M059J (cell line): ENCODE measurements at places on chromosomes 6 and 20.
A peak's percentile ranks its signal among the peaks of the same experiment; 100 is the strongest.

DNA sequence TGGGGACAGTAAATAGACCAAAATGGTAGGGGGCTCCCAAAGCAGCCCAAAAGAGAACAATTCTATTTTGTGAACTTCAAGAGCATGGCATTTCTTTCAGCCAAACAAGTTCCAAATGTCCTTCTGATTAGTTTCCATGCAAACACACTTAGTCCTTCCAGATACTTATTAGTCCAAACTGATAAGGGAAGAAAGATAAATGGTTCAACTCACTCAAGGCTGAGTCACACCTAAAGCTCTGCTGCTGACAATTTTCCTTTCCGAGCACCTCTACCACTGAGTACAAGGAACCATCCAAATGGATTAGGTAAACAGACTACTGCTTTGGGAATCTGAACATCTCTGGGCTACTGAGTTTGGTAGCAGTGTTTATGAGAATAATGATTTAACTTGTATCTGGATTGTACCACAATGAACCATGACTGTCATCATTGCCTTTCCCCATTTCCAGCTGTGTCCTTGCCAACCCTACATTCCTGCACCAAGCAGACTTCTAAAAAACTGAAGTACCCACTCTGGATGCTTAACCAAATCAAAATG is 71.2 kb downstream of the TNFRSF21 start:
- DNase-seq: peak; percentile 27

GRCh38 chr6:133456439-133456838 is 215.3 kb downstream of the EYA4 start:
- DNase-seq: no peak

GRCh38 chr6:158853072-158853879 is 34.1 kb upstream of the EZR start:
- peak; percentile 99 for DNase-seq

DNA sequence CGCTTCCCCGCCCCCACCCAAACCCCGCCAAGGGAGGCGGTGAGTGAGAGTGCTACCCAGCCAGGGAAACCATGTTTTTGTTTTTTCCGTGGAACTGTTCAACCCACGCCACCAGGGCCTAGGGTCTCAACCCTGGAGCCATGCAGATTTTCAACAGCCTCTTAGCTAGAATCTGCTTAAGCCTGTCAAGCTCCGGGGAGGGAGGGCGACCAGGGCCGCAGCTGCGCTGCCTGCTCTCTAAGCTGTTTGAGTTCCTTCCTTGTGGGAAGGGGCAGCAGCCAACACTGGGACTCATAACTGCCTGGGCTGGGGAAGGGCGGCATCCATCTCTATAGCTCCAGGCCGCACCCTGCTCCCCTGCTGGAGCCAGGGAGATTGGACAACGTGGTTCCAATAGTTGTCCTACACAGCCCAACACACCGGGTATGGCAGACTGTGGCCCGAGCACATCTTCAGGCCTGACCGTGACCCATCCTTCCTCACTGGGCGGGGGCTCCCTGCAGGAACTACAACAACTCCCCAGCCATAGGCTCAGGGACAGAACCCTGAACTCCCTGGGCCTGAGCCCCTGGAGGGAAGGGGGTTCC is 1065.7 kb upstream of the MANEA start:
- DNase-seq: no peak

- DNase-seq: no peak
Measured at GRCh38 chr6:8060346-8060745, 3.8 kb downstream of the BLOC1S5 start.

DNA sequence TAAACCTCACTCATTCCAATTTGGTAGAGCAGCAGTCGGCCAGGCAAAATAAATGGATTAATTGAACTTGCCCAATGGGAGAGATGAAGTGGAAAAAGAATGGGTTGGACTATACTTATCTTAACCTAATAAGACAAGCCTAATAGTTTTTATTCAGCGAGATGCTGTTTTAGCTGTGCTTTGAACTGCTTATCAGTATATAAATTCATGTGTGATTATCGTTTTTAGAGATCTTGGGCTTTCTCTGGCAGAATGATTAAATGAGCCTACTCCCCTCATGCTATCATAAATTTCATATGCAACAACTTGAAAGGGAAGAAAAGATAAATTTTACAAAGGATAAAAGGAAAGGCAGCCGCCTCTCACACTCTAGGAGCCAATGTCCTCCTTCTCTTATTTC is 59.8 kb downstream of the SNAP25 start:
- DNase-seq: no peak

DNA sequence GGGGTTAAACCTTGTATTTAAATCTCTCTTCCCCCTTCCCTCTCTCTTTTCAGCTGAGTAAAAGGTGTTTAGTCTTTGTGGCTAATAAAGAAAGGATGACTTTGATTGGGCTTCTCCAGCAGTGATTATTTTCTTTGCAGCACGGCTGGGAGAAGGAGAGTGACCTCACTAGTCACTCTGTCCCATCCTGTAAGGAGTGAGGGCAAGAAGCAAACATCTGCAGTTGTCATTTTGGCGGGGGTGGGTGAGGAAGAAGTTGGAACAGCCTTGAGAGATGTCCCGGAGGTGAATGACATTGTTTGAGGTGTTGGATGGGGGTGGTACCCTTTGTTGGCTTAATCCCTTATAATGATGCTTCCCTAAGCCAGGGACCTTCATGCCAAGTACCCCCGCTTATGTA is 223.6 kb downstream of the EYA2 start:
- peak; percentile 46 for DNase-seq

DNA sequence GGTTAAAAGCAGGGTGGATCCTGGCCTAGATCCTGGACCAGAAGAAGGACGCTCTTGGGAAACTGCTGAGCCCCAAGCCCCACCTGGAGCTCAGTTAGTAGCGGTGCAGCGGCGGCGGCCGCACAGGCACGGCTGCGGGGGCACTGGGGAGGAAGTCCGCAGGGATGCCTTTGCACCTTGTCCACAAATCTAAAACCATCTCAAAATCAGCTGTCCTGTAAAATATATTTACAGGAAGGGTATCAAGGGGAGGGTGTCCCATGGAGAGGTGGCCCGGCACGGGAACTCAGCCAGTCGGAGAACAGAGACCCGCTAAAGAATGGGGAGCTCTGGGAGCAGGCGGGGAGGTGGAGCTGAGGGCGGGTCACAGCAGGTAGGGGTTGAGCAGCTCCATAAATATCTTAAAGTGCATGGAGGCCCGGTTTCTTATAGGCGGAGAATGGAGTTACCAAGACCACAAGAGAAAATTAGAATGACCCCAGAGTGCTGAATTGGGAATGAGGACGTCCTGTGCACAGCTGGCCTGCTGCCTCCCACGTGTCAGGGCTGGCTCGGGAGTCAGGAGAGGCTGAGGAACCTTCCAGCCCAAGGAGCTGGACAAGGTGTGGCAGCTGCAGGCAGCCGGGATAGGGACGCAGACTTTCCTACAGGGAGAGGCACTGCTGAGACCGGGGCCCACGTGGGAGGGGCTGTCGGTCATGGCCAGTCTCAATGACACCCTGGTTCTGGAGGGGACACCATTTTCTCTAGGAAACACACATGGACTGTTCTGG is 8.0 kb downstream of the MTG2 start:
- DNase-seq: no peak

- DNase-seq: no peak
Measured at GRCh38 chr6:159271257-159271656, 102.1 kb downstream of the FNDC1 start.

GRCh38 chr20:61117725-61118124 is 134.3 kb upstream of the CDH4 start:
- peak; percentile 67 for DNase-seq

GRCh38 chr6:2376429-2377355 is 131.3 kb upstream of the GMDS start:
- DNase-seq: peak; percentile 99

DNA sequence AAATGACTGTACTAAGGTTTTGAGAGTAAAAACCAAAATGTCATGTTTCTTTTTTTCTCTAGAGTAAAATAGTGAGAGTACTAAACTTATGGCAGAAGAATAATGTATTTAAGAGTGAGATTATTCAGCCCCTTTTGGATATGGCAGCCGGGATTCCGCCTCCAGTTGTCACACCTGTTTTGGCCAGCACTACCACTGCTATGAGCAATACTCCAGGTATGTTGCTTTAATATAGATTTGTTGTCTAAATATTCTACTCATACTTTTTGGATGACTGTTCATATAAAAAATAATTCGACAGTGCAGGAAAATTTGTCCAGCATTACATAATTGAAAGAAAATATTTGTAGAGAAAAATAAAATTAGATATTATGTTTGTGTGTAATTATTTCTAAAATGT is 59.5 kb downstream of the SCAF8 start:
- peak; percentile 14 for DNase-seq

DNA sequence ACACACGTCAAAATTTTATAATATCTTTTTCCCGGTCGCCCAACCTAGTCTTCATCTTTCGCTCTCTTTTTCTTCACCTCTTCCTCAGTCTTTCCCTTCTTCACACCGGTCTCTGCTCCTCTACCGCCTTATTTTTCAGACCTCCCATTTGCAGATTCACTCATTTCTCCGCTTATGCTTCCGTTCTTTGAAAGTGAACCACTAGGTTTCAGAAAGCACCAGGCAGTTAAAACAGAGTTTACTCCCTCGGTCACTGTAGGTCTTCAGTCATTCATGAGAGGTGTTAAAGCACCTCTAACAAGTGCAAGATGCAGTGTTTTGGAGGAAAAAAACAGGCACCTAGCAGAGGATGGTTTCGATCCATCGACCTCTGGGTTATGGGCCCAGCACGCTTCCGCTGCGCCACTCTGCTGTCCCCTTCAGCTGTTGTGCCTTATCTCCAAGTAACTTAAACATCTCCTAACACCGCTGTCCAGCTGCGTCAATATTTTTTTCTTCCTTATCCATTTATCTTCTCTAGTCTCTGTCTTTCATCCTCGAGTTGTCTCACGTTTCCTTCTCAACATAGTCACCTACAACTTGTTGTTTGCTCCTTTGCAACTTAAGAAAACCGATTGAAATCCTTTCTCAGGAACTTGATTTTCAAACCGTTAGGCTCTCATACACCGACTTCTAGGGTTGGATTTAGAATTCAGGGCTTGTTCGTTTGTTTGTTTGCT is 119.7 kb upstream of the ZNF184 start:
- DNase-seq: peak; percentile 95

GRCh38 chr6:97187951-97188350 is 95.1 kb downstream of the MMS22L start:
- DNase-seq: no peak

GRCh38 chr6:151121900-151122299 is 117.9 kb upstream of the AKAP12 start:
- DNase-seq: no peak

- no peak for DNase-seq
Measured at GRCh38 chr6:24929242-24929641, 6.5 kb downstream of the RIPOR2 start.

GRCh38 chr20:48158014-48158413 is 372.7 kb upstream of the SULF2 start:
- peak; percentile 77 for DNase-seq

DNA sequence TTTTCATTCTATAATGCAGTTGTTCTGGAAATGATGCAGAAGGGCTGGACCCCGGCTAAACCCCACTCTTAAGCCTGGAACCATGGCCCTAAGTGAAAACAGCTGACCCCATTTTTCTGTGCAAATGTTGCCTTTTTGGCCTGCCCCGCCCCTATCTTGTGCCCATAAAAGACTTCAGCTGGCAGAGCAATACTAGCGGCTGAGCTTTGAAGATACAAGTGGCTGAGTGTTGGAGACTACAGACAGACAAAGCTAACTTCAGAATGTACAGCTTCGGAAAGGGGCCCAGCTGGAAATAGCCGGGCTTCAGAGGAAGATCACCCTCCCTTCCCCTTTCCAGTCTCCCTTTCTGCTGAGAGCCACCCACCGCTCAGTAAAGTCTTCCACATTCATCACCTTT is 258.6 kb upstream of the SPTLC3 start:
- no peak for DNase-seq

- no peak for DNase-seq
Measured at GRCh38 chr6:86595641-86596040, 341.7 kb upstream of the HTR1E start.

- no peak for DNase-seq
Measured at GRCh38 chr6:124285146-124285545, 481.5 kb downstream of the NKAIN2 start.
